Stimulated activated CD8-positive, alpha-beta memory T cell treated with anti-CD3 and anti-CD28 coated beads, Interleukin-4, amount 100 ng/mL, for 1 hour (primary cell): ENCODE measurements at places on chromosomes 4 and X.
A peak's percentile ranks its signal among the peaks of the same experiment; 100 is the strongest.

GRCh38 chr4:112523764-112524505 is 8.0 kb upstream of the NEUROG2 start:
- peak; percentile 53 for DNase-seq

DNA sequence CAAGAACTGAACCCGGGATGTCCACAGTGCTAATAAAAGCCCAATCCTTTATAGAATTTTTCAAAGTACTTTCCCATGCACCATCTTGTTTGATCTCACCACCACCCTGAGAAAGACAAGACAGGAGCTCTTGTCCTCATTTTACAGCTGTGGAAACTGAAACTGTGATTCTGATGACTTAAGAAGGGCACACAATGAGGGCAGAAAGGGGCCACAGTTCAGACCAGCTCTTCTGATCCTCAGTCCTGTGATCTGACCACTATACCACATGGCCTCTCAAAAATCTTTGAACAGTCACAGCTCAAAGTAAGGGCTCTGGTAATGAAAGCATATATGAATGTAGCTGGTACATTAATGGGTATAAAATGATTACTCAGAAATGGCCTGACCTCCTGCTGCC is 127.3 kb upstream of the CPEB2 start:
- DNase-seq, result no peak

DNA sequence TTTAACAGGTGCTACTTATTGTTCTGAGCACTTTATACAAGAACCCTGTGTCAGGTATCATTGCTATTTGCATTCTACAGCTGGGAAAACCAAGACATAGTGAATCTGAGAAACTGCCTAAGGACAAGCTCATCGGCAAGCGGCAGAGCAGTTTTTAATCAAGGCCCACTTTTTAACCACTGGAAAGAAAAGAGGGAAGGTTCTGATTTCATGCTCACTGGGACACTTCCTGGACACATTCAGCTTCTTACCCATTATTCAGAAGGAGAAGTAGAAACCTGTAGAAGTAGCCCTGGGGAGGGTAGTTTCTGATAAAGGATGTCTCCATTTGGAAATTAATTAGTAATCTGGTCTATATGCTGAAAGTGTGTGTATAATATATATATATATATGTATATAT is 2.5 kb upstream of the LNX1 start:
- DNase-seq, result no peak

GRCh38 chr4:146175541-146176453 is at the start of gene LSM6:
TSS of gene LSM6 (plus strand) at chr4:146175718. CDS start at chr4:146182922, 7,204 bp downstream.
- peak; percentile 42 for DNase-seq
